ENCODE measurements at places on chromosomes 12 and 14. TPM values are rescaled to one million over a fixed set of nuclear protein-coding genes. Genes with fewer than 3 reads are reported as not detected.

Gene ASPG
- not detected for total RNA-seq

Gene C1RL
- 15.2 TPM for total RNA-seq

Gene KRT75
- total RNA-seq, result 0.19 TPM

Gene ASCL1
- not detected for total RNA-seq

Gene ERP27
- total RNA-seq, result not detected

Gene NUP37
- total RNA-seq, result 77.3 TPM

Gene LIN7A
- total RNA-seq, result 0.42 TPM

Gene SERPINA12
- not detected for total RNA-seq

Gene TRIAP1
- 80.8 TPM for total RNA-seq

Gene PCK2
- 22.2 TPM for total RNA-seq

Gene TAS2R10
- total RNA-seq, result not detected

Gene LRCOL1
- not detected for total RNA-seq

Gene ATP5F1B
- total RNA-seq, result 773 TPM

Gene LRRC74A
- not detected for total RNA-seq

Gene ADAM20
- total RNA-seq, result not detected

Gene BIN2
- total RNA-seq, result 0.13 TPM

Gene TOMM20L
- not detected for total RNA-seq

Gene SLC17A8
- total RNA-seq, result not detected

Gene TMEM30B
- 0.22 TPM for total RNA-seq

Gene GPR68
- total RNA-seq, result 0.12 TPM

Gene NELL2
- not detected for total RNA-seq

Data from A549 treated with RU486 at 1 μM for 4 hours (cell line).